ENCODE measurements at places on chromosomes 1 and 21.

GRCh38 chr1:114341299-114341698 is 169.7 kb downstream of the TRIM33 start:
- no peak for DNase-seq

DNA sequence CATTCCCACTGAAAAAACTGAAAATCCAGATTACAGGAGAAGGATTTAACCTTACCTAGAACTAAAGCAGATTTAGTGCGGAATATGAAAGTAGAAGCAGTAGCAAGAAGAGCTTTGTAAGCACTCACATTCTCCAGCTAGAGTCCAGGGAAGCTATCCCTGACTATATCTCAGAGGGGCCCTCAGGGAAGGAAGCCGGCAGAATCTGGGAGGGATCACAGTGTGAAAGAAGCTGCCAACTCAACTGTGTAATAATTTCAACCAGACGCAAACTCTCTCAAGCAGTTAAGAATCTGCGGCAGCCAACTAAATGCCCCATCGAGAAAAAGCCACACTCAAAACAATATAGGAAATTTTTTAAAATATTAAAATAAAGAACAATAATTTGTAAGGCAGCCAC is 163.8 kb downstream of the EIF4G3 start:
- no peak for DNase-seq

DNA sequence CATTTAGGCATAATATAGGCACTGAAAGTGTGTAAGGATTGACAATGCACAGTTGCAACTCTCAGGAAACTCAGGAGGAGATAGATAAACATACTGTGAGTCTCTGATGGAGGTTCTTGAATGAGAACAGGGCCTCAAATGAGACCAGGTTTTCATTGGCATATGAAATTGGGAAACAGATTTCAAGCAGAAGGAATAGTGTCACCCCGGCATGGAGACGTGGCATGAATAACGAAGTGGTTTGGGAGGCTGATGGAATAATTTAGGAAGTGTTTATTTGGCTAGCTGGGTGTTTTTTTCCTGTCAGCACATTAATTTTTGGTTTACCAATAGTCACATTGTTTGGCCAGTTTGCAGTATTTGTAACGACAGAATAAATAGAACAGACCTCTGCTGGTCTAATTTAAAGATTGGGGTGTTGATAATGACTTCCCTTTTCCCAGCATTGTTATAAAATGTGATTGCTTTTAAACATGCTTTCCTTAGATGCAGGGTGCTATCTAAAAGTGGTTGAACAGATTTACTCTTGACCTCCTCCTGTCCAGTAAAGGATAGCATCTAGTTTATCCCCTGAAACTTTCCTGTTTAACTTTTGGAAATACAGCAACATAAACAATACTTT is 132.0 kb downstream of the C1orf21 start:
- DNase-seq = no peak

DNA sequence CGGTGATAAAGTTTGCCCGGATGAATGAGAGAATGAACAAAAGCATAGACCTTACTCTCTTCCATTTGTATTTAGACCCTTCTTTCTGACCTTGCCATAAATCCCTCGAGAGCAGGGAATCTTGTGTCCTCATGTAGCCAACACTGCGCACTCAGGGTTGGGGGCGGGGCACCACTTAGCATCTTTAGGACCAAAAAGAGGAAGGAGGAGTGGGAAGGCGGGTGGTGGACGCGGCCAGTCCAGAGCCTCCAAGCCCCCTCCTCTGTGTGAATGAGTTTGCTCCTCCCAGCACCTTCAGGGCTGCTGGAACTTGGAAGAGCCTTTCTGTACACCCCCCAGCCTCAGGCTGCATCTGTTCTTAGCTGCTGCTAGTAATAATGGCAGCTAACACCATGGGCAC is 141.9 kb upstream of the TMEM51 start:
- DNase-seq = no peak

GRCh38 chr1:79929356-79929755 is 922.8 kb upstream of the ADGRL4 start:
- DNase-seq = no peak

DNA sequence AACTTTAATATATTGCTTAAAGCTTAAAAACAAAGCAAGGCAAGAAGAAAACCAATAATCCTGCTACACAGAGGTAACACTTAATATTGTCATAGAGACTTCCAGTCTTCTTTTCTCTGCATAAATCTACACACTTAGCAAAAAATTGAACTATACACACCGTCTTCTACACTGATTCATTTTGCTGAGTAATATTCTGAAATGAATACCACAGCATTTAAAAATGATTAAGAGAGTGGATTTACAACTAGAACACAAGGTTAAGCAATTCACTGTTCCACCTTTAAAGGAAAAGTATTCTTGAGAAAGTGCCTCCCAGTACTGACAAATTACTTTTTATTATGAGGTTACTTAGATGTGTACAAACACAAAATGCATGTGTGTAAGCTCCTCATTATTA is 22.2 kb upstream of the ITPKB start:
- no peak for DNase-seq

Measured in stimulated activated CD4-positive, alpha-beta T cell treated with anti-CD3 and anti-CD28 coated beads, Interleukin-4, amount 100 ng/mL, for 24 hours (primary cell).